Activated T-cell treated with anti-CD3 and anti-CD28 coated beads for 24 hours (primary cell): ENCODE measurements at places on chromosomes 1 and 21.

GRCh38 chr1:235503403-235504121 is 690 bp downstream of the B3GALNT2 start:
- no peak for DNase-seq

DNA sequence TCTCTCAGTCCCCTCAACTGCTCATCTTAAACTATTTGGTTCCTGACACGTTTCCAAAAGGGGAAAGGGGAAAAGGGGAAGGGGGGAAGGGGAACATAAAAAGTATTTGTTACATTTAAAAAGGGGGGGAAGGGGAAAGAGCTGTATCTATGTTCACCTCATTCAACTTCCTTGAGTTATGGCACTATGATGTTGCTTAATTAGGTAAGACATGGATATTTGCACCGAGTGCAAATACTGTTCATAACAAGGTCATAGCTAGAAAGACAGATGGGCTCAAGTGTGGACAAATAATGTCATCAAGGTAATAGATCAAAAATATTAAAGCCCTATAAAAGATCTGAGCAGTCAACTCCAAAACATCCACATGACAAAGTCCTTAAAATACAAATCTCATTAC is 26.0 kb downstream of the GPBP1L1 start:
- DNase-seq = no peak

GRCh38 chr1:222064388-222065211 is 322.7 kb upstream of the DUSP10 start:
- DNase-seq = no peak

DNA sequence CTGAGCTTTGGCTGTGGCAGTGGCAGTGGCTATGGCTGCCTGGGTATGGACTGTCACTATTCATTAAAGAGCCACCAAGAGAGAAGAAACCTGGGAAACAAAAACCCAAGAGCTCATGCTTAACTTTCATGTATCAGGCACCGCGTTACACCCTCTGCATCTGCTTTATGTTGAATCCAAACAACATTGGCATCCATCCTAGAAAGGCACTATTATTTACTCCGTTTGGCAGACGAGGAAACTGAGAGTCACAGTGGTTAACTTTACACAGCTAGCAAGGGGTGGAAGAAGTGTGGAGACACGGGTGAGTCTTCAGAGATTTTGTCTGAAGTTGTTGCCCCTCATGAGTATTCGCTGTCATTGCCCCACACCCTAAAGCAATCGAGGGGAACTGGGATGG is 63.8 kb downstream of the PLXNA2 start:
- DNase-seq = no peak

DNA sequence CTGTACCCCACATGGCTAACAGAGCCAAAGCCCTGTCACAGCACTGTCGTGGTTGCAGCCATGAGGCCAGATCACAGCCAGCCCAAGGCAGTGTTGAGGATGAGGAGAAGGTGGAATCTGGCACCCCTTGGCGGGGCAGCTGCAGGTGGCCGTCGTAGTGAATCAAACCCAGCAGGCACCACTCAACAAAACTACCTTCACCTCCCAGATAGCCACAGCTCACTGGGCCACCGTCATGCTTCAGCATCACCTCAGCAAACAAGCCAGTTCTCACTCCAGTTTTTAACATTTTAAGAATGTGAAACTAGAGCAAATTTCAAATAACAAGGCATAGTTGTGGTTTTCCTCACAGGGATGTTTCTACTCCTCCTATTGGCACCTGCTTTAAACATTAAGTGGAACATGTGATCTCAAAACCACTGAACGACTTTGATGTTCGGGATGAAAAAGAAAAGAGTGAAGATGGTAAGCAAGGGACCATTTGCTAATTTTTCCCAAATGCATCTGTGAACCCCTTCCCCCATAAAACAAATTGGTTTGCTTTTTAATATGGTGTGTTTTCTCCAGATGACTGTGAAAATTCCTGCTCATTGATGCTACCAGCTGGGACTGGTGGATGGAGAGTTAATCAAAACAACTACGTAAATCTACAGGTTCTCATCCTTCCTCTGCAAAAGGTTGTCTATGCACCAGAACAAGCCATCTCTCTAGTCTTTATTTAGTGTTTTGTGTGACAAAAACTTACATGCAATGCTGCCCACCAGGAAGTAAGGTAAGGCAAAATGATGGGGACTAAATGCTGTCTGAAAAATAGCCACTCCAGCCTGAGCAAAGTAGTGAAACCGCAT is 45.5 kb downstream of the TOR1AIP2 start:
- no peak for DNase-seq
